ENCODE measurements at places on chromosomes 2 and 18.

DNA sequence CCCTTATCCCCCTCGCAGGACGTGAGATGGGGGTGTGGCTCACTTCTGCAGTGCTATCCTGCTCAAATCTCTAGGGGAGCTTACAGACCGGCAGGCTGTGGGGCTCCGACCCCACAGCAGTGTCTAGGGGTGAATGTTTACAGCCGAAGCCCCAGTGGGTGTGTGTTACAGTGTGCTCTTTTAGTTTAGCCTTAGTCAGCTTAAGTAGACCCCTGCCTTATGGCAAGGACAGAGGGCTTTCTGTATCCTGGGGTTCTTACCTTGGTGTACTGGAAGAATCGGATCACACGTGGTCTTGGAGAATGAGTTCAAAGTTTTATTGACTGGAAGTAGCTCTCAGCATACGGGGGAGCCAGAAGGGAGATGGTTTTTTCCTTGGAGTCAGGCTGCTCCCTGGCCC lies 348.2 kb upstream of the GYPC start:
- DNase-seq, result no peak

GRCh38 chr18:1559563-1559962 lies 654.9 kb downstream of the ADCYAP1 start:
- no peak for DNase-seq

GRCh38 chr2:231590614-231591013 lies 2.0 kb upstream of the TEX44 start:
- no peak for DNase-seq

DNA sequence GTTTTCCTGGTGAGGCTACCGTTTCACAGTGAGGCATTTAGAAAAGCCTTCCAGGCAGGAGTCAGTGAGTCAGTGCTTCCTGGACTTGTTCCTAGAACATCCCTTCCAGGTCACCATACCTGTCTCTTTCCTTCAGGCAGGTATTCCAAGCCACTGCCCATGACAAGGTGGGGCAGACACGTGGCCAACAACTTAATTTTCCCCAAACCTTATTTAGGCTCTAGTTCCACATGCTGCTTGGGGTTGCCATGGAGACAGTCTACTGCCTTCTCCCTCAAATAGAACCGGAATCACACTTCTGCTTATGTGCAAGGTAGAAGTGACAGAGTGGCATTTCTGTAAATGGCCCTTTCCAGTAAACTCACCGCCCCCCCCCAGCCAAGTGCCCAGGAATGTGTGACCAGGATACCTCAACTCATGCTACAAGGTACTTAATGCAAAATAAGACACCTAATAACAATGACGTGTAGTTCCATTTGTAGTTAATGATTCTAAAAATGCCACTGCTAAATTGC lies 258.3 kb downstream of the PRKCE start:
- no peak for DNase-seq

DNA sequence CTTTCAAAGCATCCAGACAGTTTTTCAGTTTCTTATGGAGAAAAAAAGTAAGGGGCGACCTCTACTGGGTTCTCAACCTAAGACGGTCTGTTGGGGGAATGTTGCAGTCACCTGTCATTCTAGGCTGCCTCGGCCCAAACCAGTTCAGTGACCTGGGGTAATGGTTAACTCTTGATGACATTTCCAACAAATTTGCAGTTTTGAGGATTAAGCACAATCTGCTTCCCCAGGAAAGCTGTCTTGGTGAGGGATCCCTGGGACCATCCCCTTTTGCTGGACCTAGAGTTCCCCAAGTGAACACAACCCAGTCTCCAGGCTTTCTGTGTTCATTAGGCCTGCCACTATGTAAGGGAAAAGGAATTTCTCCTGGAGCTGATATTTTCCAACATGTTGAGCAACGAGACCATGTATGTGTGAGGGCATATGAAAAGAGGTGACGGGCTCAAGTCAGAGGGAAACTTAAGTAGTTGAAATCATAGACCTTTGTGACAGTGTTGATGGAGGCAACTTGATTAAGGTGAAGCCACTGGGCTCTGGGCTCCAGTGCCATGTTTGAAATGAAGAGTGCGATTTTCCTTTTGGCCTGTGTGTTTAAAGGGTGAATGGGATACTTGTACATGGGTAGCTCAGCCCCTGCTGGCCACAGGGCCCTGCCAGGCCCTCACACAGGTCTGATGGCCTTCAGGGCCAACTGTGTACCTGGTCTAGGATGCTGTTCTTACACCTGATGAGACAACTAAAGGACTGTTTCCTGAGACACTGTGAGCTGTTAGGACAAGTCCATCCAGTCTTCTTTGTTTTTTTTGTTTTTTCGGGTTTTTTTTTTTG lies 27.0 kb downstream of the FOSL2 start:
- DNase-seq, result no peak

DNA sequence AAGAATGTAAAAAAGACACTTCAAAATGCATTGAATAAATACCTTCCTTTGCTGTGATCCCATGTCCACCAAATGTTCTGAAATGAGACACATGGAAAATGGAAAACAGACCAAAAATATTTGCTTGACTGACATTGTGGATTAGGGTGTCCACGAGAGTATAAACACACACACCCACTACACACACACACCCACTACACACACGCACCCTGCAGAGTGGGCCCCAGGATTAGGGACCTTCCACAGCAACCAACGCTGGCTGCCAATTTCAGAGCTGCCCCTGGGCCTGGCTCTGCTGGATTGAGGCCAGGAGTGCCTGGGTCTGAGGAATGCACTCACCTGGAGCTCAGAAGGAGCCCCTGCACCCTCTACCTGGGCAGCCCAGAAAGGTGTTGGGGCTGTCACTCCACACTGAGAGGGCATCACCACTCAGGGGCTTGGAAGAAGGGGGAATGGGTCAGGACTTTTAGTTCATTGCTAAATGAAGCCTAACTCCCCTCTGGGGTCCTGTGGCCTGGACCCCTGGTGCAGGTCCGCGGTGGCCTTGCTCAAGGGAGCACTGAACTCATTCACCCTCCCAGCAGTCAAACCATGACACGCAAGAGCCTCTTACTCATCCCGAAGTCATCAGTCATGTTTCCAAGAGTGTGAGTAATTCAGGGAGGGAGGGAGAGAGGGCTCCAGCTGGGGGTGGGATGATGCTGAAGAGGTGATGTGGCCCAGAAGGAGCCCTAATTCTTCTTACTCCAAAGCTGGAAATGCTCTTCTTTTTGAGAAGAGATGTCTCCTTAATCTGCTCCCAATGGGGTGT lies 50.2 kb upstream of the PLB1 start:
- DNase-seq, result no peak

DNA sequence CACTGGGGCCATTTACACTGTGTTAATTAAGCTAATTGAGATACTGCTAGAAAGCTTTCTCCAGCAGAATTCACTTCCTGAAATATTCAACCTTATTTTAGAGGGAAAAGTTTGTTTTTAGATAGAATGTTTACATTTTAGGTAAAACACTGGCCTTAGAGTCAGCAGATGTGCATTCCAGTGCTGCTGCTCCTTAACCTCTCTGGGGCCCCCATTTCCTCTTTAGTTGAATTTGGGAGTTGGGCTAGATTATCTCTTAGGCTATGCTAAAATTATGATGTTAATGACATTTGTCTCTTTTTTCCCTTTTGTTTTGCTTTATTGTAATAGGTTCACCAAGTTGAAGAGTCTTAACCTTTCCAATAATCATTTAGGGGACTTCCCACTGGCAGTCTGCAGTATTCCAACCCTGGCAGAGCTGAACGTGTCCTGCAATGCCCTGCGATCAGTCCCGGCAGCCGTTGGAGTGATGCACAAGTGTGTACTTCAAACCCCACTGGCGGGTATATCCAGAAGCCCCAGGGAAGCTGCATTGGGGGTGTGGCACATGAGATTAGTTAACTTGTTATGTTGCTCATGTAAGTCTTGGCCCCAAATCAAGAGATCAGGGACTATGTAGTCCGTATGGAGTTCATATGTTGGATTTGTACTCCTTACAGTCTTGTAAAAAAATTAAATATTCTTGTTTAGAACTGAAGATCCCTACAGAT lies 179.5 kb downstream of the PHLPP1 start:
- no peak for DNase-seq

- no peak for DNase-seq
These were observed 265.4 kb downstream of the STK39 start for GRCh38 chr2:167981945-167982344.

DNA sequence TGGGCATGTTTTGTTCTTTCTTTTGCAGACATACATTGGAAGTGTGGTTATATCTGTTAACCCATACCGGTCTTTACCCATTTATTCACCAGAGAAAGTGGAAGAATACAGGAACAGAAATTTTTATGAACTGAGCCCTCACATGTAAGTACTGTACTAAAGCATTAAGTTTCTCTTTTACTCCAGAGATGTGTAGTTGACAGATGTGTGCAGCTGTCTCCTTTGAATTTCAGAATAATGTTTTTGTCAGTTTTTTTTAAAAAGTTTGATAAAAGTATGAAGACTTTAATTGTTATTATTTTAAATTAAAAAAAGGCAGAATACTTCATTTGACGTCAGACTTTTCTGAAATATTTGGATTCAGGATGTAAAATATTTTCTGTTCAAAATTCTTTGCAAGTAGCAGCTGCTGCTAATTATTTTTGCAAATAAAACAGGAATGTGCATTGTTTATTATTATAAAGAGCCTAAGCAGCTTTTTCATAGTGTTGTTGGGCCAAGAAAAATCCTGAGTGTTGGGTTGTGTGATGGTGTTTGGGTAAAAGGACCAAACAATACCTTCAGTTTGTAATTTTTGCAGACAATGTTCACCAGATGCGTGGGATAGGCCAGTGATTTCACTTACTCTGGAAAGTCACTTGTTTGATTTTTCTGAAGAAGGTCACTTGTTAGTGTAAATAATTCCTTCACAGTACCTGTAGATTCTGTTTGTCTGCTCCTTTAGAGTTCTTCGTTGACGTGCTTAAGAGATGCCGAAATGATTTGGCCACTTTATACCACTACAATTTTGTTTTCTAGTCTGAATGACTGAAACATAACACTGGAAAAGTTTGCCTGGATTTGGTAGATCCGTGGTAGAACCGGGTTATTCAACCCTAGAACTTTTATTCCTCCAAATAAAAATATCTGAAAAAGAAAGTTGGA lies 51.1 kb downstream of the MYO1B start:
- DNase-seq, result no peak

DNA sequence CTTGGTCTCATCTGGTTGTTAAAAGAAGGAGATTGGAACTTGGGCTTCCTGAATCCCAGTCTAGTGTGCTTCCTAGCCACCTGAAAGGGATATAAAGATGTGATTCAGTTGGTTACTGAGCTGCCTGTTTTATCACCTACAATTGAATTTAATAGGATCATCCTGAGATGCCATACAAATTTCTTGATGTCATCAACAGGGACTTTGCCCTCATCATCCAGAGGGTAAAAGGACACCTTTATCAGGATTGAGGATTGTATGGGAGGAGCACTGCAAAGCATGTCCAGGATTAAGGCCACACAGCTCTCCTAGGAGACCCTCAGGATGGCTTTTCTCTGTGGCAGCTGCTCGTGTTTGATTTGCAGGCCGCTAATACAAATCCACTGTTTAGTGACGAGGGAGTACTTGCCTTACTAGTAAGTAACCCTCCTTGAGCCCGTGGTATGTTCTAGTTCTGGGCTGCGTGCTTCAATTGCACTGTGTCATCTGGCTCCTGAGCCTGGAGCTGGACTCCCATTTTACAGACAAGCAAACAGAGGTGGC lies 28.6 kb downstream of the SH3RF3 start:
- DNase-seq, result no peak

DNA sequence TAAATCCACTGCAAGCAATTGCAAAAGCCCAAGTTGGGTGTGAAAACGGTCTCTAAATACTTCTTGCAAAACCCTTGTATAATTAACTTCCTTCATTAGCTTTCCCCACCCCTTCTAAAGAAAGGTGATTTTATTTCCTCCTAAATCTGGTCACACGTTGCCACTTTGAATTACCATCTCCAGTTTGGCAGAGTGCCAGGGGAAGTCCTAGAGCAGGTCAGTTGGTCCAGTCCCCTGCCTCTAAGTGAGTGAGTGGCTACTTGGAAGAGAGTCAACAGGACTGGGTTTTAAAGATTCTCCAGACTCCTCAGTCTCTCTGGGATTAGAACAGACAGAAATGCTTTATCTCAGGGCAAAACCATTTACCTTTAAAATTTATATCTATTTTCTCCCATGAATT lies 18.7 kb upstream of the LYPD6B start:
- no peak for DNase-seq

- DNase-seq, result no peak
These were observed 123.1 kb downstream of the PRPF40A start for GRCh38 chr2:152594022-152594766.

DNA sequence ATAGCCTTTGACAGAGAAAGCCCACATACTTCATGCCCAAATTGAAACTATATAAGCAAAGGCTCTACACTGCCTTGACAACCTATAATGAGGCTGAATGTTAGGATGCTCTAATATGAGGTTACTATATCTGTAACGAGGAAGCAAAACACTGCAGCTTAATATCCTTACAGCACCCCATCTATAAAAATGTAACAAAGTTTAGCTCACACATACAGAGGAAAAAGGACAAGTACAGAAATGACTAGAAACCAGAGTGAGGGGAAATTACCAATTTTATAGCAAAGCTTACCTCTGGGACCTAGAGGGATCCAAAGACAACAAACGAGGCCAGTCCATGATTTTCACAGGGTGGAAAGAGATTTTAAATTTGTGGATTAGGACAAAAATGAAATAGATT lies 138.5 kb downstream of the COL4A4 start:
- DNase-seq, result no peak

GRCh38 chr18:36095936-36096519 lies 28.7 kb upstream of the RPRD1A start:
- DNase-seq, result no peak

DNA sequence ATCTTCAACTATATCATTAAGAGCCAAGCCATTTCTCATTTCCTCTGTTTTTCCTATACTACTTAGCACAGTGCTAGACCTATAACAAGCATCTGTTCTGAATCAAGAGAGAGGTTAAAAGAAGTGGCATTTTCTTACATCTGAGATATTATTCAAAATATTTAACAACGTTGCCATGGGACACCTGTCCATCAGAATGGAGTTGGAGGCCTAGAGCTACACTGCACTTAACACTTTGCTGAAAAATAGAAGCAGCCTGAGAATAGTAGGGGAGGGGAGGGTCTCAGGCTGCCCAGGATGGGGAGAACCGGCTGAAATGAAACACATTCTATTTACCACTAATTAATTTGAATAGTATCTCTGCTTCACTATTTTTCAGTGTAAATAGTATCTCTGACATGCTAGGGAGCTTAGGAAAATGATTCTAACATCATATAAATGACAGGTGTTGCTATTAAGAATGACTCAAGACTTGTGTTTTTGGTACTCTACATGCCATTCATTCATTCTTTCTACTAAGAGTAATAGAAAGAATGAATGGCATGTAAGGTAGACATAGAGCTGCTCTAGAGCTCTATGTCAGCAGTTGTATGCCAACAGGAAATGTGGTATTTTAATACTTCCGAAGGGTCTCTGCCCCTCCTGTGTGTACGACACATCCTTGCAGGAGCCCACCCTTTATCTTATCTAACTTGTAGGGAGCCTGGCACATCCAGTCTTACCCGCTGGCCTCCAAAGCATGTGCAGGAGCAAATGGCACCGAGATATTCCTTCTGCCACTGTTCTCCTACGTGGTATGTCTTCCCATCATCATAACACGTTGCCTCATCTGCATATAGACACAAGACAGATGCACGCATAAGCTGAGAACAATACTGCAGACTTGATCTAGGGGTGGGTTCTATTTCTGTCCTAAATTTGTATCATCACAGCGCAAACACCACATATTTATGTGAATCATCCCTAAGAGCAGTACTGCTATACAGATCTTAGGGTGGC lies 52.6 kb downstream of the ATIC start:
- DNase-seq, result no peak

GRCh38 chr2:145228506-145228905 lies 708.6 kb upstream of the ZEB2 start:
- no peak for DNase-seq

Measured in cardiac septum (tissue), 1 donor.